ENCODE measurements at places on chromosomes 2 and 18. TPM values are rescaled to one million over a fixed set of nuclear protein-coding genes. Genes with fewer than 3 reads are reported as not detected.

The IL36A gene
- total RNA-seq: not detected

The CD8A gene
- total RNA-seq: 1.2 TPM

The ZSWIM2 gene
- not detected for total RNA-seq

The FAP gene
- 0.62 TPM for total RNA-seq

The PROKR1 gene
- not detected for total RNA-seq

The FOXD4L1 gene
- not detected for total RNA-seq

The SAG gene
- total RNA-seq: not detected

The ACADL gene
- total RNA-seq: 0.76 TPM

The RGPD3 gene
- 0.16 TPM for total RNA-seq

DNA sequence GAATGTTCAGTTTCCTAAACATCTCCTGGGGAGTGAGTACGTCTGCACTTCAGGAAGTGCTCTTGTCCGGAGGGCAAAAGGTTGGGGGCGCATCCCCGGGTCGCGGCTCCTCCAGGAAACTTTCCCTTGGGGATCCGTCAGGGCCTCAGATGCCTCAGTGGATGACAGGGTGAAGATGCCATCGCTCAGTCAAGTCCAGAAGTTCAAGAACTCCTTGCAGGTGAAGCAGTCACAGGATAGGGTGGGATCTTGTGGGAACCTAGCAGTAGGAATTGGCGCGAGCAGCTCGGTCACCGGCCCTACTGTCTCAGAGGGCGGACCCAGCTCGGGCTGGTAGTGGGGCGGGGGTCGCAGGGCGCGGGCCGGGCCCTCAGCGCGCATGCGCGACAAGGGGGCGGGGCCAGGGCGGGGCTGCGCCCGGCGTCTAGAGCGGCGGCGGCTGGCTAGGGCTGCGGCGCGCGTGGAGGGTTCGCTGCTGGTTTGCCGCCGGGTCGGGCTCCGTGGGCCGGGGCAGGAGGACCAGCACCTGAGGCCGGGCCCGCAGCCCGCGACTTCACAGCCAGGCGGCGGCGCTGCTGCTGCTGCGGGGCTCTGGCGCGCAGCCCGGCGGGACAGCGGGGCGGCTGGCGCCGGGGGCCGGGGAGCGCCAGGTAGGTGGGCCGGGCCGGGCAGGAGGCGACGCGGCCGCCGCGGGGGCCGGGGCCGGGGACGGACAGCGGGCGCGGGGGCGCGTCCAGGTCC, at the start of gene INPP4A:
INPP4A (plus strand) TSS at position 423 of the 741 bp plus-strand sequence. CDS start 75,191 bp downstream, outside the sequence.
- DNase-seq: peak; percentile 92

DNA sequence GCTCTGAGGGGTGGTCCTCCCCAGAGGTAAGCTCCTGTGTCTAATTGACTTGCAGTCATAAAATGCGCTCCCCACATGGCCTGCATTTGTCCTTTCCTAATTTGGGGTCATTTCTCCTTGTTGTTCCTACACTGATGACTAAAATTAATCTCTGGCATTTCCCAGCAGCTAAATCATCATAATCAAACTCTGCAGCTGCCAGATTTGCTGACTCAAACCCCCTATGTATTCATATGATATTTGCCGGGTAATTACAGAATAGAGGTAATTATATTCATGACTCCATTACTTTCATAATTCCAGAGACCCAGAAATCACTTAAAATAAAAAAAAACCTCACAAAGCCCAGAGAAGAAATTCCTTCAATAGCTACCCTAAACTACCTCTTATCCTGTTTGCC, 331.4 kb upstream of the KLHL29 start:
- no peak for DNase-seq

DNA sequence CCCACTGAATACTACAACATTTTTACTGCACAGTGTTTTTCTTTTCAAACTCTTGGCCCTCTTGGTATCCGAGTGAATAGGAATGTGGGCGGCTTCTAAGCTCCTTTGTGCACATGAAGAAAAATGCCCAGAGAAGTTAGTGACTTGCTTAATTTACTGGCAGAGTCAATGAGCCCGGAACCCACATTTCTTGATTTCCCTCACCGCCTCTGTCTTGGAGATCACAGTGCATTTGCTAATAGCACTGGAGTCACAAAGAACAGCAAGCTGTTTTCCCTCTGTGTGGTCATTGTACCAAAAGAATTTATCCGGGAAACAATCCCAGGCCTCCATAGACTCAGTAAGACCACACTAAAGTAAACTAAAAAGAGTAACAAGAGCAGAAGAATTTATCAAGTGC, 18.9 kb downstream of the STON1 start:
- DNase-seq: no peak

DNA sequence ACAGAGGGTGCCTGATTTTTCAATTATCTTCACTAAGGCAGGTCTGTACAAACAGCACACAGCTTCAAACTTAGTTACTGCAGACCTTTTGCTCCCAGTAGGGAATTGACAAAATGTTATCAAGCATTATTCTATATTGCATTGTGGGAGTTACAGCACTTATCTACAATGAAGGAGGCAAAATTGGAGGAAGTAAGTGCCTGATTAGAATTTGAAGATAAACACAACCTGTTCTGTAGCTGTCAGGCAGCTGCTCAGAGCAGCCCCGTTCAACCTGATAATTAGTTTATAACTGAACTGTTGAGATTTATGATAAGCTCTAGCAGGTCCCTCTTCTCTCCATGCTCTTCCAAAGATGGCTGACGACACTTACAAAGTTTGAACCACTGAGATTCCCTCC, 364.4 kb upstream of the CYRIA start:
- no peak for DNase-seq

DNA sequence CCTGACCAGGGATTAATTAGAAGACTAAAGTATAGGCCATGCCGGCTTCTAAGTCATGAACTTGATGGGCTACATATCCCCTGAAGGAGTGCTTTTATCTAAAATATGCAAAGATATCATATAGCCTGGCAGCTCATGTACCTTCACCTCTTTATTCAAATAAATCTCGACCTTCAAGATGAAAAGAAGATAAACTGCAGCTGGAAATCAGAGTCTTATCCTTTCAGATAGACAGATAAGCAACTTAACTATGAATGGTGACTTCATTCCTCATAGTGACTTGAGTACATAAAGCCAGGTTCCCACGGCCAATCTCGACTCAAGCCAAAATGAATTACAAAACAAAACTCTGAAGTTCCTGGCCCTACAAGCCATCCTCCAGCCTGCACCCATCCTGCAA, 165.3 kb upstream of the KLHL29 start:
- no peak for DNase-seq

- no peak for DNase-seq
Measured at GRCh38 chr2:216033403-216033802, 20.1 kb upstream of the MREG start.

DNA sequence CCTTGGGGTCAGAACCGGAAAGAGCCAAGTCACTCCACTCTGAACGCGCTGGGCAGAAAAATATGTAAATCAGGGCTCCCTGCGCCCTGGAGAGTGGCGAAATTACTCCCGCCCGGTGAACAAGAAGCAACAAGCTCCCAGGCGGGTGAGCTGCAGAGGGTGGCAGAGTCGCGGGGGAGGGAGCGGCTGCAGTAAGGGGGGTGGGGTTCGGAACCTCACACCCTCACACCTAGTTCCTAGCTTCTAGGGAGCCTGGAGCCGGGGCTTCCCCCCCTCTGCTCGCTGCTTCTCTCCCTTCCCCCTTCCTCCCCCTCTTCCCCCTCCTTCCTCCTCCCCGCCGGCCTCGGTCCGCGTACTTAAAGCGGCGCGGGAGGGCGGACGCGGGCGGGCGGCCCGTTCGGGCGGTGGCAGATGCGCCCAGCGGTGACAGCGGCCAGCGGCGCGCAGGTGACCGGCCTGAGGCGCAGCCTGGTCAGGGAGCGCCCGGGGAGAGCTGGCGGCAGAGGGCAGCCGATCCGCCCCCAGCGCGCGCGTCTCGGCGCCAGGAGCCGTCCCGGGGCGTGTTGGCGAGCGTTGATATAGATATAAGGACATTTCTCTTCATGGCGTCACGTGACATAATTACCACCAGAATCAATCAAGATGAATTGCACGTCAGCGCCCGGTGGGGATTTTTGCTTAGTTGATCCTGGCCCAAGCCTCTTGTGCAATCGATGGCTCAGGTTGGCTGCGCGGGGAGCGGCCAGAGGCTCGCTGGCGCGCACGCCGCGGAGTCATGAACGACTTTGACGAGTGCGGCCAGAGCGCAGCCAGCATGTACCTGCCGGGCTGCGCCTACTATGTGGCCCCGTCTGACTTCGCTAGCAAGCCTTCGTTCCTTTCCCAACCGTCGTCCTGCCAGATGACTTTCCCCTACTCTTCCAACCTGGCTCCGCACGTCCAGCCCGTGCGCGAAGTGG, at the start of gene HOXD11:
HOXD11 (plus strand) TSS at position 700 of the 959 bp plus-strand sequence; CDS start at position 776, 76 bp downstream.
- no peak for DNase-seq

GRCh38 chr2:101657787-101658186, 39.7 kb upstream of the MAP4K4 start:
- DNase-seq: no peak

GRCh38 chr18:48715711-48716361, 177.0 kb downstream of the CTIF start:
- peak; percentile 82 for DNase-seq

GRCh38 chr18:75897386-75897785, 469.9 kb upstream of the SMIM21 start:
- no peak for DNase-seq

GRCh38 chr2:231965102-231965501, 3.6 kb downstream of the DIS3L2 start:
- no peak for DNase-seq

DNA sequence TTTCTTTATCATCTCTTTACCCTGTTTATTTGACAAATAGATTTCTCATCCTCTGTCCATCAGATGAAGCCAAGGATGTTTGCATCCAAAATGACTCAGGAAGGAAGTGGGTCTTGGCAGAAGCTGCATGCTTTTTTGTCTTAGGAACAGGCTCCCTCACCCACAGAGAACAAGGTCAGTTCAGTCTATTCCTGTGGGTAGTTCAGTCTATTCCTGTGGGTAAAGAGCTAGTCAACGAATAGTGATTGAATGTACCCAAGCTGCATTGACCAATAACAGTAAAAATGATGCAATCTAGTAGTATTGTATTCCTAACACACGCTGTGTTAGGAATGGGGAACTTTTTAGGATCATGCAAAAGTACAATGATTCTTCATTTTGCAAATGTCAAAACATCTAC, 290.8 kb upstream of the TANK start:
- DNase-seq: no peak

DNA sequence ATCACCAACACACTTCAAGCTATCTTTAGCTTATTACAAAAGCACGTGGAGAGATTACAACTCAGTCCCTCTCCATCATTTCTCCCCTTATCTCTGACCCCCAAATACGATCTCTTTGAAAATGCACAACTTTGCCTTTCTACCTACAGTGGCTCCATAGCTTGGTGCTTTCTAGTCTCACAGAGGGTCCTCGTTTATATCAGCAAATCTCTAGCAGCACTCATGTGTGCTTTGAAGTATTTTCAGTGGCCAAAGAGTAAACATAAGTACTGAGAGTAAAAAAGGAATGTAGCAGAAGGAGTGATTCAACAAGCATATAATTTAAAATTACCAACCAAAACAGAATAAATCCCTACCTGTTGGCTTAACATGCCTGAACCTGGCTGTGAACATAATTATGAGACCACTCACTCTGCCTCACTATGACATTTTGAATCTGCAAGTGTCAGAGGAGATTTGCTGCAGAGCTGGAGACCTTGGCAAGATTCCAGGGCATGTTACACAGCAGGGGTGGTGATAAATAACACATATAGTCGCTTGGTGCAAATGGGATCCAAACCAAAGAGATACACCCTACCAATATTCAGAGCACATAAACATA, 54.6 kb downstream of the LAMA3 start:
- DNase-seq: no peak

DNA sequence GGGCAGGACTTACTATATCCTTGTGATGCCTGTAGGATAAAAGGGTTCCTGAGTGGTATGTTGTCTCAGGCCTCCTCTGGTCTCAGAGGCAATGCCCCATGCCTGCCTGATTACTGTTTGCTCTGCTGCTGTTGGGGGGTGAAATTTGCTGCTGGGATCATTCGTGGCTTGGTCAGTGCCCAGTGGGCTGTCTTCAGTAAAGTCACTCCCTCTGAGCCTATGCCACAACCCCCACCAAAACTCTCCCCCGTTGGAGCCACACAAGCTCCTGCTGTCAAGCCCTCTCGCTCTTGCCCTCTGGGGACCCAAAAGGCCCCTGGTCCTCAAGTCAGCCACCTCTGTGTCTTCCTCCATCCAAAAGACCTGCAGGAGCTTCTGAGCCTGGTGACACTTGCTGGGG, 38.6 kb upstream of the TGIF1 start:
- no peak for DNase-seq

- no peak for DNase-seq
Measured at GRCh38 chr2:179340678-179341077, 76.0 kb upstream of the SESTD1 start.

DNA sequence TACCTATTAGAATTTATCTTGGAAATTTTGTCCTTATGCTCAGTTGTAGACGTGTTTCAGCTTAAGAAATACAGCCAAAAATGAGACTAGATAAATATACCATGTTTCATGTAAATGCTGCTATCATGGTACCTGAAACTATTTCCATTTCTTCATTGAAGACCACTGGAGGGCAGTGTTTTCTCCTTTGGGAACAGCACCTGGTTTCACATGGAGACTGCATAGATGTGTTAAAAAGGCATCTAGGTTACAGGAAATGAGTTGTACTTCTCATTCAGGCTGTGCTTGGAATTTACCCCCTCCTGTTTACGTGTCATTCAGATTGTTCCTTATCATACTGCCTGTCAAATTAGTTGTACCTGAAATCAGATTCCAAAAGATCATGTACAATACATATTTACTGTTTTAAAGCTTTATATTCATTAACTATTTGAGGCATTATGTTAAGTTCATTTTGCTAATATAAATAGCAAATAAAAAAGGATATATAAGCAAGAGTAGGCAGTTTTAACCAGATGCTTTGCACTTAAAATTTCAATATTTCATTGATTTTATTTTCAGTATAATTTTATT, 57.3 kb upstream of the PSMD14 start:
- DNase-seq: no peak

DNA sequence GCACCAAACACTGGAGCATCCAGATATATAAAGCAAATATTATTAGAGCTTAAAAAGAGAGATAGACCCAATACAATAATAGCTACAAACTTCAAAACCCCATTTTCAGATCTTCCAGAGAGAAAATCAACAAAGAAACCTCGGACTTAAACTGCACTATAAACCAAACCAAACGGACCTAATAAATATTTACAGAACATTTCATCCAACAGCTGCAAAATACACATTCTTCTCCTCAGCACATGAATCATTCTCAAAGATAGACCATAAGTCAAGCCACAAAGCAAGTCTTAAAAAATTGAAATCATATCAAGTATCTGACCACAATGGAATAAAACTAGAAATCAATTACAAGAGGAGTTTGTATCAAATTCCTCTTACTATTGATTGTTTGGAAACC, 140.2 kb upstream of the OTOS start:
- no peak for DNase-seq

DNA sequence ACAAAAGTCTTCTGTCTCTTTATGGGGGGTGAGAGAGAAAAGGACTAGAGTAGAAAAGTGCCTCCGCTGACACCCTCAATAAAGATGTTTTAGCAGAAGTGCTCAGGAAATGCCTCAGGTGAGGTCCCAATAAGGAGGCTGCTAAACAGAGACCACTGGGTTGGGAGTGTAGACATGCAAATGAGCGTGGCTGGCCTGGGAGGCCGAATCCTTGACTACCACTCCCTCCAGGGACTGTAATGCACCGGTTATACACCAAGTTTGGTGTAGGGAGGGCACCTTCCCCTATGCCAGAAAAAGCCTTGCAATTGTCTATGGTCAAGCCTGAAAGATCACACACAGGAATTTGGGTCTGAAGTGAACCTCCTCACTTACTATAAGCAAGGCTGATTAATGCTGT, 1.8 kb downstream of the TMX3 start:
- no peak for DNase-seq

- no peak for DNase-seq
Measured at GRCh38 chr18:28163201-28163775, 13.6 kb downstream of the CDH2 start.

GRCh38 chr2:152336119-152336853, 1.3 kb downstream of the FMNL2 start:
- DNase-seq: peak; percentile 79
